IMR-90 (cell line): ENCODE measurements at places on chromosomes 1 and 21. TPM values are rescaled to one million over a fixed set of nuclear protein-coding genes. Genes with fewer than 3 reads are reported as not detected.

DNA sequence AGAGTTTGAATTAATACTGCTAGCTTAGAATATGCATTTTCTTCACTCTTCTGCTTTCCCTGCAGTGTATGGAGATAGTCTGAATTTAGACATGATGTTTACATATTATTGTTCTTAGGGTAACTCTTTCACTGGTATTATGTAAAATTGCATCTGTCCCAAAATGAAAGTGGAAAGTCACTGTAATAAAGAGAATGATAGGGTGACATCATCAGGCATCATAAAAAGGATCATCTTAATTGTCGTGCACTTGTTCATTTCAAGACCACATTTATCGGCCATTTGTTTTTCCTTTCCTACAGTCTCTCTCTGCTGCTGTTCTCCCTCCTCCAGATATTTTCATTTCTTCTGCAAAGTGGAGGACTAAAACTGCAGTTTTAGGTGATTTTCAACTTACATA lies 61.9 kb upstream of the ZNF281 start:
- H3K27ac ChIP-seq = no peak overlapping the region
- H3K4me1 ChIP-seq = 0 out of 2 replicates have a peak, but pooled peaks cover 4% of the 10 kb centered on the region
- H3K4me3 ChIP-seq = no peak overlapping the region
- H3K36me3 ChIP-seq = no peaks in the 10 kb centered on the region

DNA sequence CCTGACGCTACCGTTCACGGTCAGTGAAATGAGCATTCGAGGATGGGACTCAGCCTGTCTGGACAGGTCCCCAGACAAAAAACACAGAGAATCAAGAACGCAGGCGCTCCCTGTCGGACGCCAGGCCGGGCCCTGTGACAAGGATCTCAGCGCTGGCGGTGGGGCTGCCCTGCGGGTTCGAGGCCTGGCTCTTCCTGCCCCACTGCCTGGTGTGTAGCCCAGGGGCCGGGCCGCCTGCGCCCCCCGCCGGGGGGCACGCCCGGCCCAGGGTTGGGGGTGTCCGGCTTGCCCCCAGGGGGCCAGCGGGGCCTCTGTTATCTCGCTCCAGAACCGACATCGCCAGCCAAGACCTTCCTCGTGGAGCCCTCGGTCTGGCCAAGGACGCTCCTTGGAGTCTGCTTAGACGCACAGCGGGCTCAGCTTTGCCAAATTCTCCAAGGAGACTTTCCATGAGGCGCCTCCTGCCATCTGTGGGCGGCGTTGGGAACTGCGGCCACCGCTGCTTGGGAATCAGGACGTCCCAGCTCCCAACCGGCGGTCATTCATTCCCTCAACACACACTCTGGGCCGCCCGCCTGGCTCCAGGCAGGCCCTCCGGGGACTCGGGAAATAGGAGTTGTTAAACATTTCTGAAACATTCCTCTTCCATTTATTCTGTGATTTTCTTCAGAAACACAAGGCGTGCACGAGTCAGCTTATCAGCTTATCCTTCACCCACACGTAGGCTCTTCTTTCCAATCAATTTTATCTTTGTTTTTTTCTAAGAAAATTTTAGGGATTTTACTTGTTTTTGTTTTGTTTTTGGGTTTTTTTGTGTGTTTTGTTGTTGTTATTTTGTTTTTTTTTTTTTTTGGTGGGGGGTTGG lies 11.3 kb upstream of the RIPK4 start:
- H3K36me3 ChIP-seq = no peaks in the 10 kb centered on the region
- H3K4me1 ChIP-seq = no peaks in the 10 kb centered on the region
- H3K27me3 ChIP-seq = peaks cover 57% of the 10 kb centered on the region
- H3K4me3 ChIP-seq = no peak overlapping the region
- no peak overlapping the region for H3K27ac ChIP-seq
- peak; percentile 69 for DNase-seq

DNA sequence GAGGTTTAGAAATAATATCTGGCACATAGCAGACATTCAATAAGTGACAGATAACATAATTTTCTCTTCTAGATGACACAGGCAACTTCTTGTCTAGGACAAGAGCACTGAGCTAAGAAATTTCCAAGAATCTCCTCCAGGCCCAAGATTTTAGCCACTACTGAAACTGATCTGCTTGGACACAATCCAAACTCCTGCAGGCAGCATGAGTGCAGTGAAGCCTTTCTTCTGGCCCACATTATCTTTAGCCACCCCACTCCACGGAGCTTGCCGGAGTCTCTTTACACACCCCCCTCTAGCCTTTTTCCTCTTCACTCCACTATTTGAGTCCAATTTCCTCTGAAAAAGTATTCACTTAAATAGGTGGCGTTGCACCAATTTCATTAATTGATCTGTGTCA lies 142.9 kb upstream of the DUSP10 start:
- peak; percentile 39 for DNase-seq
- H3K27me3 ChIP-seq = no peaks in the 10 kb centered on the region
- H3K36me3 ChIP-seq = no peaks in the 10 kb centered on the region
- H3K27ac ChIP-seq = no peak overlapping the region
- H3K4me3 ChIP-seq = no peak overlapping the region

DNA sequence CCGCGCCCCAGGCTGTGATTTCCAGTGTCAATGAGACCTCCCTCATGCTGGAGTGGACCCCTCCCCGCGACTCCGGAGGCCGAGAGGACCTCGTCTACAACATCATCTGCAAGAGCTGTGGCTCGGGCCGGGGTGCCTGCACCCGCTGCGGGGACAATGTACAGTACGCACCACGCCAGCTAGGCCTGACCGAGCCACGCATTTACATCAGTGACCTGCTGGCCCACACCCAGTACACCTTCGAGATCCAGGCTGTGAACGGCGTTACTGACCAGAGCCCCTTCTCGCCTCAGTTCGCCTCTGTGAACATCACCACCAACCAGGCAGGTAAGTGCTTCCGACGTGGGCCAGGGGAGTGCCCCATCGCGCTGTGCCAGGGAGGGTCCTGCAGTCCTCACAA lies 107.8 kb downstream of the LACTBL1 start:
- no peak for DNase-seq
- peaks cover 35% of the 10 kb centered on the region for H3K36me3 ChIP-seq
- H3K4me1 ChIP-seq = peaks cover 7% of the 10 kb centered on the region
- no peak overlapping the region for H3K27ac ChIP-seq
- H3K27me3 ChIP-seq = no peaks in the 10 kb centered on the region

DNA sequence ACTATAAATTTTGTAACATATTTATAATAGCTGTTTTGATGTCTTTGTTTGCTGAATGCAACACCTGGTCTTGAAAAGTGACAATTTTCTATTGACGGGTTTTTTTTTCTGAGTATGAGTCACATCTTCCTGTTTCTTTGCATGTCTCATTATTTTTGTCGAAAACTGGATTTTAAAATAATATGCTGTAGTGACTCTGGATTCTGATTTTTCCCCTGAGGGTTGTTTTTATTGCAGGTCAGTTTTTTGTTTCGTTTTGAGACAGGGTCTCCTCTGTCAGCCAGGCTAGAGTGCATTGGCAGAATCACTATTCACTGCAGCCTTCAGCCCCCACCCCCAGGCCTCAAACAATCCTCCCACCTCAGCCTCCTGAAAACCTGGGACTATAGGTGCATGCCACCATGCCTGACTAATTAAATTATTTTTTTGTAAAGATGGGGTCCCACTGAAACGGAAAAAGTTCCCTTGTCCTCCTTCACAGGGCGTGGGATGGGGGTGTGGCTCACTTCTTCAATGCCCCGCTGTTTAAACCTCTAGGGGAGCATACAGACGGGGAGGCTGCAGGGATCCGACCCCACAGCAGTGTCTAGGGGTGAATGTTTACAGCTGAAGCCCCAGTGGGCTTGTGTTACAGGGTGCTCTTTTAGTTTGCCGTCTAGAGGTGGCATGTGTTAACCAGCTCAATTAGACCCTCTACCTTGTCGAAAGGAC lies 11.3 kb upstream of the PPIE start:
- H3K4me1 ChIP-seq = no peaks in the 10 kb centered on the region
- no peaks in the 10 kb centered on the region for H3K36me3 ChIP-seq
- no peak for DNase-seq
- H3K4me3 ChIP-seq = no peak overlapping the region

DNA sequence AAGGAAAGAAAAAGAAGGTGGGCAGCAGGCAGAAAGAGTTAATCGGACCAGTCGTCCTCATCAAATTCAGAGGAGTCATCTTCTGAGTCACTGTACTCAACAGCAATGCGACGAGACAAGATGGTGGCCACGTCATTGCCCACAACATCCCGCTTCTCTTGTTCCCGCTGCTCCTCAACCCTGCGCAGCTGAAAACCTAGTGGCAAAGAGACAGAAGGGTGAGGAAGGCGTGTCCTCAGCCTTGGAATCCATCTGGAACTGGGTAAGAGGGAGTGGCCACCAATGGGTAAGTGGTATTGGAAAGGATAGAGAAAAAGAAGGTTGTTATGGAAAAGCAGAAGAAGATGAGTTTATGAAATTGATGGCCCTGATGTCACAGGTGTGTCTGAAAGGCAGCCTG lies 15.7 kb downstream of the GPR3 start:
- H3K4me3 ChIP-seq = no peak overlapping the region
- peaks cover 48% of the 10 kb centered on the region for H3K36me3 ChIP-seq
- no peaks in the 10 kb centered on the region for H3K27me3 ChIP-seq
- no peak for DNase-seq

- no peak for DNase-seq
- H3K4me3 ChIP-seq = no peak overlapping the region
- H3K4me1 ChIP-seq = peaks cover 7% of the 10 kb centered on the region
- H3K27me3 ChIP-seq = no peaks in the 10 kb centered on the region
Measured at GRCh38 chr1:145777357-145778145, 46.3 kb downstream of the RNF115 start.

DNA sequence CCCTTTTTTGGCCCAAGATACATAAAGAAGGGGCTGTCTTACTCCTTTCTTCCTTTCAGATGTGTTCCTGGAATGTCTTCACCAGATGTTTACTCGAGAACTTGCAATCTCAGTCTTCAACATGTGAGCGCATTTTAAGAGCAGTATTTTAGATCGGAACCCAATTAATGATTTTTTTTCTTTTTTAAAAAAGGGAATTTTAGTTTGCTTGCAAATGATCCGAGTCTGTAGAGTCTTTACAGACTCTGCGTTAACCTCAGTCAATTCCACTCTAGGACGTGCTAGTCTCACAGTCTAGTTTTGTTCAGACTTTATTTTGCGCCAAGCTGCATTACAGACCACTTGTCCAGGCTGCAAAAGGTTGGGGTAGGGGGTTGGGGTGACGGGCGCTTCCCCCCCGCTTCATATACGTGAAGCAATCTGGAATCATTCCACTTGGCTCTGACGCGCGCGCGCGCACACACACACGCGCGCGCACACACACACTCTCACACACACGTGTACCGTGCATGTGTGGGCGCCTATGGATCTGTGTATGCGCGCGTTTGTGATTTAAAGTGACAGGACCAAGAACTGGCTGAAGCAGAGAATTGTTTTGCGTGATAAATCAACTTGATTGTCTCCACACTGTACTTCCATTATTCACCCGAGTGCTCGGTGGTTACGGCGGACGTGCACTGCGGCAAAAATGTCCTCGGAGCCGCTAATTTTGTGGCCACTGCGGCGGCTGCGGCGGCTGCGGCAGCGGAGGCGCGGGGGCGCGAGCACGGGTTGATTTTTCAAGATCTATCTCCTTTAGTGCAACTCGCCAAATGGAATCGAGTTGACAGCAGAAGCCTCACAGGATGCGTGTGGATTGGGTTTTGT lies 25.6 kb upstream of the NFIA start:
- peak overlapping the region; percentile 53 for H3K4me3 ChIP-seq
- H3K27me3 ChIP-seq = peaks cover 33% of the 10 kb centered on the region
- no peaks in the 10 kb centered on the region; the same call in 1 of the 2 replicates for H3K4me1 ChIP-seq
- no peak overlapping the region for H3K27ac ChIP-seq
- H3K36me3 ChIP-seq = no peaks in the 10 kb centered on the region

GRCh38 chr1:154344977-154345837 lies 19.9 kb downstream of the ATP8B2 start:
- H3K27me3 ChIP-seq = no peaks in the 10 kb centered on the region
- peaks cover 84% of the 10 kb centered on the region for H3K36me3 ChIP-seq
- no peak overlapping the region for H3K4me3 ChIP-seq

- H3K27me3 ChIP-seq = no peaks in the 10 kb centered on the region
- no peaks in the 10 kb centered on the region for H3K36me3 ChIP-seq
- H3K27ac ChIP-seq = peak overlapping the region; percentile 80; the same call in 1 of the 2 replicates
- H3K4me1 ChIP-seq = peaks cover 16% of the 10 kb centered on the region
Measured at GRCh38 chr21:29190923-29191331, 60.5 kb downstream of the MAP3K7CL start.

GRCh38 chr1:230359992-230360668 lies 66.0 kb downstream of the PGBD5 start:
- H3K4me3 ChIP-seq = no peak overlapping the region
- DNase-seq = peak; percentile 80
- peak overlapping the region; percentile 84; the same call in 1 of the 2 replicates for H3K27ac ChIP-seq

DNA sequence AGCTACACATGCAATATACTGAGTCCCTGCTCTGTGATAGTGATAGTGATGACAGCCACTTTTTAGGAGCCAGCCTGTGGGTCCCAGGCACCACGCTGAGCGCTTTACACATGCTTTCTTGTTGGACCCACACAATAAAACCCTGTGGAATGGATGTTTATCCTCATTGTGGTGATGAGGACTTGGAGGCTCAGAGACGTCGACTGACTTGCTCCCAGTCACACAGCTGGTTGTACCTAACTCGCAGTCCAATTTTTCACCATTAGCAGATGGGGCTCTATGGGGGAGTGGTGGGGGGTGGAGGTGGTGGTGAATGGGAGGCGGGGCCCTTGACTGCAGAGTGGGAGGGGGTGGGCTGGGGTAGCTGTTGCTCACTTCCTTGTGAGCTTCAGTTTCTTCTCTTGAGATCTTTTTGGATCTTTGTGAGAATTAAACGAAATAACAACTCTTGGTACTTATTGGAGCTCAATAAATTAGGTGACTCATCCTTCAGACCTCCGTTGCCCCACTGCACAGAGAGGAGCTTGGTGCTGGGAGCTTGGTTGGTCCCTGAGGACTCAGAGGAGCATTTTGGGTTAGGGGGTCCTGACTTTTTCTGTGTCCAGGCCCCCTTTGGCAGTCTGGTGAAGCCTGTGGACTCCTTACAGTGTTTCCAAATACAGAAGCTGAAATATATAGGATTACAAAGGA lies 61.8 kb upstream of the CD1D start:
- no peak for DNase-seq
- no peak overlapping the region for H3K4me3 ChIP-seq
- H3K36me3 ChIP-seq = no peaks in the 10 kb centered on the region
- peaks cover 36% of the 10 kb centered on the region for H3K27me3 ChIP-seq
- no peaks in the 10 kb centered on the region; the same call in 1 of the 2 replicates for H3K4me1 ChIP-seq

Gene STYXL2
- polyA plus RNA-seq = not detected in 2 replicates

Gene SPRR5
- polyA plus RNA-seq = not detected in 2 replicates

Gene KLF17
- polyA plus RNA-seq = 0.14 and 0.17 TPM in 2 replicates

Gene PPIAL4G
- polyA plus RNA-seq = not detected in 2 replicates

Gene SYNJ1
- polyA plus RNA-seq = 4.6 and 5.5 TPM in 2 replicates

Gene SHE
- not detected in 2 replicates for polyA plus RNA-seq

Gene FLG2
- polyA plus RNA-seq = 0.02 TPM in 1 of 2 replicates, not detected in the other

Gene KLHL20
- 11.0 and 13.5 TPM in 2 replicates for polyA plus RNA-seq

Gene SLC22A15
- polyA plus RNA-seq = 0.02 TPM in 1 of 2 replicates, not detected in the other

Gene PLPP3
- 49.9 and 52.1 TPM in 2 replicates for polyA plus RNA-seq

Gene DEPDC1
- 5.3 and 7.4 TPM in 2 replicates for polyA plus RNA-seq
